ENCODE measurements at places on chromosomes 7 and 10.

GRCh38 chr10:78433076-78433595 is 399.5 kb downstream of the RPS24 start:
- no peak for DNase-seq

GRCh38 chr7:104861729-104862390 is 152.1 kb upstream of the KMT2E start:
- no peak for DNase-seq

GRCh38 chr10:119541459-119542356 is 811 bp downstream of the RGS10 start:
- DNase-seq, result no peak

- no peak for DNase-seq
Measured at GRCh38 chr10:69421611-69422308, 5.0 kb upstream of the TACR2 start.

DNA sequence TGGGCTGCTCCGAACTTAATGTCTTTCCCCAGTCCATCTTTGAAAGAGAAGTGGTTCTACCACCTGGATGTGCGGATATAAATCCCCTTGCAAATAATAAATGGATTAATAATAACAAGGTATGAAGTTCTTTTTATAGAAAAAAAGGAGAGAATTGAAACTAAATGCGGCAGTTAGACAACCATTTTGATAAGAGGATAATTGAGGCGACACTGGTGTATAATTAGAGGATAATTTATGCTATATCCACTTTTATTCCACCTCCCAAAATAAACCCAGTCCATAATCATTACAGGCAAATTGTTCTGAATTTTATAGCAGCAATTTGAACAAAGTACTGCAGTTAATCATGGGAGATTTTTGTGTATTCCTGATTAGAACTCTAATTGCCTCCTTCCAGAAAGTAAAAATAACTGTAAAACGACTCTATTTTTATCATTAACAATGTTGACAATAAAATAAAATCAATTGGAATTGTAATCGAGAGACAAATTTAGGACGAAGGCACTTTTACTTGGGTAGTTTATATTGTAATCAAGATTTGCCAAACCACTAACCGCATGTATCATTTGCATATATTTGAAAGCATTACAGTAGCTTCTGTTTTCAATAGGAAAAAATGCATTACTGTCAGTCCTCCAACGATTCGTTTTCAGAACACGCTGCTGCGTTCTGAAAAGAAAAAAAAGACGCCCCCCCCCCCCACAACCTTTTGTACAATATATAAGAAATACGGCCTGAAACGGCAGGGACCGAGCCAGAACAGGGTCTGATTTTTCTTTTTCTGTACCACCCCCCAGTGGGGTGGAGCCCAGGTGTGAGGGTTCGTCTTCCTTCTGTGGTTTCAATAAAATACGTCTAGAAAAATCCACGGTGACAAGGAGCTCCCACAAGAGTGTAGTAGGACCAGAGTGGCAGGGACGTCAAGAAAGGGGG is 838 bp upstream of the DLX6 start:
- DNase-seq, result no peak

- no peak for DNase-seq
Measured at GRCh38 chr7:17038783-17039170, 157.0 kb upstream of the AGR3 start.

DNA sequence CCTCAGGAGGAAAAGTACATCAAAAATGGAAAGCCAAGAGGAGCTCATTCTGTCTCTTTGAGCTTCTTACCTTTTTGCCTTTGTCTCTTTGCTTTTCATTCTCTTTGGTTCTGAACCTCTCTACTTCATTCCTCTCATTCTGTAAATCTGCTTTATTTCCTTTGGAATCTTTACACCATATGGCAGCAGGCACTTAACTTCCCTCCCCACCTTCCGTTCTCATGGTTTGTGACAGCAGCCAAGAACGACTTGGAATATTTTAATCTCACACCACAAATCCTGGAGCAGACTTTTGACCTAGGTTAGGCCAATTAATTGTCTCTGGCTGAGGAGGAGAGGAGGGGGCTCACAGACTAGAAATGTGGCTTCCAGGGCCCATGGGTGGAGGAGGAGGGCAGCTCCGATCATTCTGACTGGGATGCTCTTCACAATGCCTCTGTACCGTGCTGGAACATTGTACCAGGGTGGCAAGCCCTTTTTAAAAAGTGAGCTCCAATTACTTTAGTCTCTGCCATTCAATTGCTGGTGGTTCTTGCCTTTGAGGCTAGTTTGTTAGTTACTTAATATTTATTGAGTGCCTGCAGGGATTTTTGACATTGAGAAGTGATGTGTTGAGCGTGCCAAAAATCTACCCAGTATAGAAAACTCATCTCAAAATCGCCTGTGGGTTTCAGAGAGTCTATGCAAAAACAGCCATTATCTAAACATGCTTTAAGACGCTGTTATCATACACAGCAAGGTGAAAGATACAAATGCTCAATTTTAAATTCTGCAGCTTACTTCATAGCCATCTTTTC is 386.6 kb downstream of the DPP6 start:
- no peak for DNase-seq

DNA sequence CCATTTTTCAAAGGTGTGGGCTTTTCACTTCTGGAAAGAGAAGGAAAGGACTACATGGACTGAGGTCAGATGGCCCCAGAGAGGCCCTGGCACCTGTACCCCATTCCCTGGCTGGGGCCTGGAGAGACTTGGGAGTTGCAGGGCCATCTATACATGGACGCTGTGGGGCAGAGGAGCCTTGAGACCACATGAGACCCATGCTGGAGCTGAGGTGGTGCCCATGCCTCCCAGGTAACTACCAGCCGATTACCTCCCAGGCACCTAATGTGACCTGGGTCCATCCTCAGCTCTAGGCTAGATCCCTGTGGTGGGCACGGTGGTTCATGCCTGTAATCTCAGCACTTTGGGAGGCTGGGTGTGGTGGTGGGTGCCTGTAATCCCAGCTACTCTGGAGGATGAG is 81.3 kb downstream of the GPR26 start:
- DNase-seq, result no peak

DNA sequence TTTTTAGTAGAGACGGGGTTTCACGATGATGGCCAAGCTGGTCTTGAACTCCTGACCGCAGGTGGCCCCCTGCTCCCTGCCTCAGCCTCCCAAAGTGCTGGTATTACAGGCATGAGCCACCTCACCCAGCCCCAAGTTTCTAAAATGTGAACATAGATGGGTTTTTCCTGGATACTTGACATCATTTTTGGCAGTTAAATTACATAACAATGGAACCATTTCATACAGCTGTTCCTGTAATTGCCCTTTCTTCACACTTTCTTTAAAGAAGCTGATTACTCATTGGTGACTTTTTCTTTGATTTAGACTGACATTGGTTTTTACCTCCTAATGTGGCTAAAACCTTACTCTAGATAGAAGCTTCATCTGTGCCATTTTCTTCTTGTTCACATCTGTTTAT is 5.9 kb downstream of the ZKSCAN1 start:
- no peak for DNase-seq

DNA sequence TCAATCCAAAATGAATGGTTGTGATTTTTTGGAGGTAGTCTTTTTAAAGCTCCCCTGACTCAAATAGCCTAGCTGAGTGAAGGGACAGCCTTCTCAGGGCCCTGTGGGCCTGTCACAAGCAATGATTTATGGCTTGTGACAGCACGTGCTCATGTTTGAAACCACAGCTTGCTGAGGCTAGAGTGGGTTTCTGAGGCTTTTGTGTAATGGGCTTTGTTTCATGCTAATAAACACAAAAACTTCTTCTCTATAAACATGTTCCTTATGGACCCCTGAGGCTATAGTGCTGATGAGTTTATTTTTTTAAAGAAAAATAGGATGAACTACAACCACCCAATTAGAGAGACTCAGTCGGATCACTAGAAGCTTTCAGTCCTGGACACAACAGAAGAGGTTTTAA is 36.1 kb upstream of the BET1 start:
- DNase-seq, result no peak

GRCh38 chr7:129797214-129797789 is 155.5 kb downstream of the UBE2H start:
- no peak for DNase-seq

DNA sequence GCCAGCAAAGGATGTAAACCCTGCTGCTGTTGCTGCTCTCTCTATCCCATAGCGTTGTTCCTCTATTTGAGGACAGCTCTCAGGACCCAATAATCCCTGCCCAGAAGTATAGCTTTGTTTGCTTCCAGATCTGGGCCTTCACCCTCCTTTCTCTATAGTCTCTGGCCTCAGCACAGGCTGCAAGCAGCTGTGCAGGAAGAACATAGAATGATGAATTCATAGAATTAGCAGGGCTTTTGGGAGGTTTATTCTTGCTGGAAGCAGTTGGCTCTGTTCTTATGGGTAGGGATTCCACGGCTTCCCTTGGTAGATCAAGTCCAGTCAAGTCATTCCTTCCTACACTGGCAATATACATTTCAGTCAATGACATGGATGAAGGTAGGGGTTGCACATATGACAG is 354.7 kb downstream of the HPSE2 start:
- DNase-seq, result no peak

- DNase-seq, result no peak
Measured at GRCh38 chr10:75932921-75933320, 501.5 kb downstream of the LRMDA start.

- no peak for DNase-seq
Measured at GRCh38 chr10:77348082-77348481, 289.5 kb downstream of the KCNMA1 start.

DNA sequence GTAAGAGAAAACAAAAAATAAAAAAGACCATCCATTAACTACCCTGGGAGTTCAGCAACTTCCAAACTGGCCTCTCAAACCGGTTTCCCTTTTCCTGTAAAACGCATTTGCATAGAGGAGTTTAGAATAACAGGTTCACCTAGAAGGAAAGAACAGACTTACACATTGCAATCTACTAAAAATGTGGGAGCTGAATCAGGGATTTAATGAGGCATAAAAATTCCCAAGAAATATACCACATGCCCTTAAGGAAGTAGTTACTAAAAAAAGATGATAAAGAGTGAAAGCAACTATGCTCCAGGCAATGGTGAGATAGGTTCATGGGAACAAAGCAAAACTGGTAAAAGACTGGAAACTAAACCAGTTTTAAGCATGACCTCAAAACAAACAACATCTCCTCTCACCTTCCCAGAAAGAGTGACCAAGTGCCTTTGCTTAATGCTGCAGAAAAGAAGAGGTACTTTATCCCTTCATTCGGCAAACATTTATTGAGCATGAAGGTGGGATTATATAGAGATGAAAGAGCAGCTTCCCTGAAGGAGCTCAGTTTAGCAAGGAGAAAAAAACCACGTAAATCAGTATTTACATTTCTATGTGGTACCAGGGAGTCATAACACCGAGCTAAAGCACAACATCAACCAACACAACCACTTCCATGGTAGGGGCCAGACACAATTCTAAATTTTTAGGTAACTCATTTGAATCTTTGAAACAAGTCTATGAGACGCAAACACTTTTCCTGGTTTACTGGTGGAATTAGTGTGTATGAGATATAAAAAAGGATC is 152.8 kb downstream of the SGMS1 start:
- peak; percentile 23 for DNase-seq

DNA sequence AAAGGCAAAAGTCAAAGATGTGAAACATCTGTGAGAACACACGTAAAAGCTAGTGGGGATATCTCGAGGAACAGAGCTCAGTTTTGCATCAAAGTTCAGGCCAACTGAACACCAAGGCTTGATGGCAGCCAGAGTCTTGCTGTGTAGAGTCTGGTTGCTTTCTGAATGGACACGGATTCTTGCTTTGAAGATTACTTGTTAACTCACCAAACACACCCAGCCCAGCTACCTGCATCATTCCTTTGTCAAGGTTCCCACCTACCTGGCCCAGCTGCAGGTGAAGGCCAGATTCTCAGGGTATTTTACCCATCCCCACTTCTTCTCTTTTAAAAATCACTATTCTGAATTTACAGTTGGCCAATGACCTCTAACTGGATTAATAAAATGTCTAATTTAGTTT is 174.4 kb upstream of the PHYHIPL start:
- no peak for DNase-seq

DNA sequence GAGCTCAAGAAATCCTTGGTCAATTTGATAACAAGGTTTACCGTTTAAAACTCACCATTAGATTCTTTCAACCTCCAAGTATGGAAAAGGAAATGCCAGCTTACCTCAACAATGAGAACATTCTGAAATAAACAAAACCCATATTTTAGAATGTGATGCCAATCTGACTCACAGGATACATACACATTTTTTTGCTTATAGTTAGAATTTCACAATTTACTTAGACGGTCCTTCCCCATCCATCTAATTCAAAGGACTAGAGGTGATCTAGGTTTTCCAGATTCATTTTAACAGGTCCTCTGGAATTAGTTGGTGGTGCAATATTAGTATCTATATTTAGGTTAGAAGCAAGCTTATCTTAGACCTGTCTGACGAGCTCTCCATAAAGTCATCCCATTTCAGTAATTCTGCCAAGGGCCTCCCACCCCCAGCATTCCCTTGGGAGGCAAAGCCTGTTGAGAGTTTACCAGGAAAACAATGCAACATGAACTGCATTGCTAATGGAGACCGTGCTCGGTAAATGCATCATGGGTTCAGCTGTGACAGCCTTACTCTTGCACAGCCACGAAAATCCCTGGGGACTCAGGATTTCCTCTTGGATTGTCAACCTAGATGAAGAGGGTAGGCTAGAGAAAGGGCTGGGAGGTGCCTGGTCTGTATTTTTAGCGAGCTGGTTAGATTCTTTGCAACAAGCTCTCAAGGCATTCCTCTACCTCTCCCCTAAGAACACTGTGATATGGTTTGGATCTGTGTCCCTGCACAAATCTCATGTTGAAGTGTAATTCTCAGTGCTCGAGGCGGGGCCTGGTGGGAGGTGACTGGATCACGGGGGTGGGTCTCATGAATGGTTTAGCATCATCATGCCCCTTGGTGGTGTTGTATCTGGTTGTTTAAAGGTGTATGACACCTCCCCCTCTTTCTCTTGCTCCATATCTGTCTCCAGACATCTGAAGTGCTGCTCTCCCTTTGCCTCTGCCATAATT is 93.8 kb downstream of the PRTFDC1 start:
- DNase-seq, result no peak

GRCh38 chr7:151061213-151062110 is 2.1 kb downstream of the SLC4A2 start:
- no peak for DNase-seq

GRCh38 chr10:4981722-4982471 is 18.7 kb downstream of the AKR1C1 start:
- no peak for DNase-seq

GRCh38 chr7:5481241-5482019 is 57.8 kb upstream of the TNRC18 start:
- no peak for DNase-seq

DNA sequence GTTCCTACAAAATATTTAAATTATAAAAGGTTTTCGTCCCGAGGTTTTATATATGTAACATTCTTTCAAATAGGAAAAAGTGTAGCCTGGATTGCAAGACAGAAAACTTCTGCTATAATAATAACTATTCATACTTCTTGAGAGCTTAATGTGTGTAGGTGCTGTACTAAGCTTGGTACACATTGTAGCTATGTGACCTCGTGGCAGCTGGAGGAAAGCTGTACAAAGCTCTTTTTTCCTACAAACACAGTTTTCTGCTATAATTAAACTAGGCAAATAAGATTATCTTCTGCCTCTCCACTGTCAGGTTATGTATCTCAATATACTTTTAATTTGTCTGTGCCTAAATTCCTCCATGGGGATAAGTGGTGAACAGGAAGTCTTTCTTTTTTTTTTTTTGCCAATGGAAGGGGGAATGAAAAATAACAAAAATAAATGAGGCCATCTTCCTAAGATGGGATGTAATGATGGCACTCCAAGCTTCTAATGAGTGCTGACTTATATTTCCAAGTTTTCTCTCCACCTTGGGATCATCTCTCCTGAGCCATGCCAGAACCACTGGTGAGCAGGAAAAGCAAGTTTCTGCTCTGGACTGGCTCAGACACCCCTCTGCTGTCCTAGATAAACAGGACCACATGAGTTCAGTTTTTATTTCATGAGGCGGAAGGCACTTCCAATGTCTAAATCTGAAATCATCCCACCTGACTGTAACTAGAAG is 9.9 kb downstream of the SGMS1 start:
- no peak for DNase-seq

All from GM04503 (cell line).